Stimulated activated effector memory CD8-positive, alpha-beta T cell treated with anti-CD3 and anti-CD28 coated beads, Interleukin-12 subunit alpha, Interleukin-12 subunit beta, amount 100 ng/mL, for 72 hours (primary cell): ENCODE measurements at places on chromosomes 13 and 19.

DNA sequence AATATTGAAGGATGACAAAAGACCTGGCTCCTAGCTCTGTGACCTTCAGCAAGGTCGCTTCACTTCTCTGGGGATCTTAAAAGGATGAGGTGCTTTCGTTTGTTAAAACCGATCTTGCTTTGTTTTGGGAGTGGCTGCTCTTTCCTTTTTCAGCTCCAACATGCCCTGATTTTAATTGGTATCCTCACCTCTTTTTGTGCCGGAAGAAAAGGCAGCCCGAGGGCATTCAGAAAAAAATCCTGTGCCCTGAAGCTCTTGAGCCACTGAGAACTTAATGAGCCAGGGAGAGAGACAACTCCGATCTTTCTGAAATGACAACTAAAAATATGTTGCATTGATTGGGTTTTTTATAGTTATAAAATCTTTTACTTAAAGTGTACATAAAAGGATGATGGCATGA is 19.4 kb downstream of the CLDN10 start:
- no peak for DNase-seq

DNA sequence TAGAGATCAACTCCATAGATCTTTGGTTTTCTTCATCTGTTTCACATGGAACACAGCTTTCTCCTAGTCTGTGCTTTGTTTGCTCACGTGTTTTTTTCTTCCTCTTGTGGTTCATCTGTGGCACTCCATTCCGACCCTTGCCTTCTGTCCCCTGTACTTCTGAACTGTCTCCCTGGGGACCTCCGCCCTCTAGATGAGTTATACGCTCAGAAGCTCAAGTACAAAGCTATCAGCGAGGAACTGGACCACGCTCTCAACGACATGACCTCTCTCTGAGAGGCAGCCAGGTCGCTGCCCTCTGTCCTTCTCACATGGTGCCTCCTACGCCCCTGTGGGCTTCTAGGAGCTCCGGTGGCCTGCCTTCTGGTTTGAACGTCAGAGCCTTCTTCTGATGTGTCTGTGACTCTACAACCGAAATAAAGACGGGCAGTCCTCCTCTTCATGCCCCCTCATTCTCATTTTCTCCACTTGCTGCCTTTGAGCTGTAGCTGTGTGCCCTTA is 16.6 kb upstream of the RAB8A start:
- no peak for DNase-seq

- DNase-seq: no peak
These were observed 48.8 kb downstream of the DCLK1 start for GRCh38 chr13:36082396-36082795.

GRCh38 chr19:30621326-30621920 is 249.2 kb downstream of the ZNF536 start:
- DNase-seq: no peak

- no peak for DNase-seq
These were observed 347.2 kb downstream of the ZNF536 start for GRCh38 chr19:30719189-30719998.

GRCh38 chr13:110644892-110645521 is 29.7 kb downstream of the NAXD start:
- DNase-seq: no peak

DNA sequence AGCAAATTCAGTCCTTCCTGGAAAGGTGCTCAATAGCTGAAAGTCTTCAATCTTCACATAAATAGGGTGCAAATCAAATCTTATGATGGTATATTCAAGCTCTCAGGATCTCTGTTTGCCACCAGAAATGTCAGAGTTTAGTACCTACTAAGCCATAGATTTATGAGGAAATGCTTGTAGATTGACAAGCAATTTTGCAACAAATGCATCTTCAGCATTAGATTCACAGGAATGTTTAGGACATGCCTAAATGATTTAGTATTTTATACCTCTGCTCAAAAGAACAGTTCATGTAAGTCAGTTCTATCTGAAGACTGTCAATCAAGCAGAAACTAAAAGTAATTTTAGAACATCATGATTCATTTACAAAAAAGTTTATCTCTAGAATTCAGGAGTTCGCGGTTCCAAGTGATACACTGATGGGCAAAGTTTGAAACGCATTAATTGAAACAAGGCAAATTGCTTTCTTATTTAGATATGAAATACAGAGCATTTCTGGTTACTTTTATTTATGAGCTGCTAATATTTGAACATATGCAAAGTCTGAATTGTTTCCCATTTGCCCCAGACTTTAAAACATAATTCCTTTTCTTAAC is 65.7 kb downstream of the DACH1 start:
- no peak for DNase-seq

DNA sequence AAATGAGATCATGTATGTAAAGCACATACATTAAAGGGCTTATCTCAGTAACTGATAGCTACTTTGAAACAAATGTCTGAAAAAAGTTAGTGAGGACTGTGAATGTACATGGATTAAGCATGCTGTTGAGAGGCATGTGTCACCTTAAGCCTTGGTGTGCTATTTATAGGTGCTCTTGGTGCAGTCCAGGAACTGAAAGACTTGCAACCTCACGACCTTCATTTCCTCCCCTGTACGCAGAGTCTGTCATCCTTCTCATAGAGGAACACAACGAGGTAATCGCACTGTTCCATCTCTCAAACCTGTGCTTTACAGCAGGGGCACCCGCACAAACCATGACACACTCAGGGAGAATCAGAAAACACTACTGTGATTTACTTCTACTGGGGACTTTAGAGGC is 65.6 kb downstream of the UFM1 start:
- no peak for DNase-seq

DNA sequence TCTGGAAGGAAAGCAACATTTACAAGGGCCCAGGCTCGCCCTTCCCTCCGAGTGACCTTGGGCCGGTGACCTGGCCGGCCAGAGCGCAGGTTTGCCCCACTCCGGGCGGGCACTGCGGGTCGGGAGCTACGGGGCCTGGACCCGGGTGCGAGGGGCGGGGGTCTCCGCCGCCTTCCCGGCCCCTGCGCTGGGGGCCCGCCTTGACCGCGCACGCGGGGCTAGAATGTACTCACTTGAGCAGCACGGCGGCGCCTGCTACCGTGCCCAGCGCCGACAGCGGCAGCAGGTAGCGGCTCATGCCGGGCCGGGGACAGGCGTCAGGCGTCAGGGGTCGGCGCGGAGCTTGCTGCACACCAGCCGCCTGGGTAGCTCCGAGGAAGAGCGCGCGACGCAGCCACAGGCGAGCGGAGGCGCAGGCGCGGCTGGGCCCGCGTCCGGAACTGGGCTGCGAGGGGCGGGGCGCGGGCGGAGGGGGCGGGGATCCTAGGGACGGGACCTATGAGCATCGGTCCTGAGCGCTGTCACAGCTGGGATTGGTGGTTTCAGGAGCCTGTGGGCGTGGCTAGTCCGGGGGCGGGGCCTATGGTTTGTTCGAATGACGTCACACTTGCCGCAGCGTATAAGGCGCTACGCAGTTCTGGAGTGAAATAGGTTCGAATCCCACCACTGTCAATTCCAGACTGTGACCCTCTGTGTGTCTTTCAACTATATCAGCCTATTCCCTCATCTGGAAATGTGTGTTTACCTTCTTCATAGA is at the start of gene RDH13:
Gene RDH13 (minus strand): TSS at position 414 of the 757 bp plus-strand sequence. CDS start 116 bp downstream, at position 298.
- DNase-seq: peak; percentile 96
